Fibroblast of skin of left biceps (primary cell): ENCODE measurements at places on chromosomes 3 and 15.

DNA sequence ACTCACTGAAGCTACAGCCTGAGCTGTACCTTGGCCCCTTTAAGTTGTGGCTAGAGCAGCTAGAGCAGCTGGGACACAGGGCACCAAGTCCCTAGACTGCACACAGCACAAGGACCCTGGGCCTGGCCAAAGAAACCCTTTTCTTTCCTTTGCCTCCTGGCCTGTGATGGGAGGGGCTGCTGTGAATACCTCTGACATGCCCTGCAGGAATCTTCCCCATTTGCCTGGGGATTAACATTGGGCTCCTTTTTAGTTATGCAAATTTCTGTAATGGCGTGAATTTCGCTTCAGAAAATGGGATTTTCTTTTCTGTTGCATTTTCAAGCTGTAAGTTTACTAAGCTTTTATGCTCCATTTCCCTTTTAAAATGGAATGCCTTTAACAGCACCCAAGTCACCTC is 611.2 kb upstream of the ARPP21 start:
- DNase-seq: no peak

- peak; percentile 25 for DNase-seq
These were observed 92.9 kb downstream of the MCTP2 start for GRCh38 chr15:94324117-94324826.

DNA sequence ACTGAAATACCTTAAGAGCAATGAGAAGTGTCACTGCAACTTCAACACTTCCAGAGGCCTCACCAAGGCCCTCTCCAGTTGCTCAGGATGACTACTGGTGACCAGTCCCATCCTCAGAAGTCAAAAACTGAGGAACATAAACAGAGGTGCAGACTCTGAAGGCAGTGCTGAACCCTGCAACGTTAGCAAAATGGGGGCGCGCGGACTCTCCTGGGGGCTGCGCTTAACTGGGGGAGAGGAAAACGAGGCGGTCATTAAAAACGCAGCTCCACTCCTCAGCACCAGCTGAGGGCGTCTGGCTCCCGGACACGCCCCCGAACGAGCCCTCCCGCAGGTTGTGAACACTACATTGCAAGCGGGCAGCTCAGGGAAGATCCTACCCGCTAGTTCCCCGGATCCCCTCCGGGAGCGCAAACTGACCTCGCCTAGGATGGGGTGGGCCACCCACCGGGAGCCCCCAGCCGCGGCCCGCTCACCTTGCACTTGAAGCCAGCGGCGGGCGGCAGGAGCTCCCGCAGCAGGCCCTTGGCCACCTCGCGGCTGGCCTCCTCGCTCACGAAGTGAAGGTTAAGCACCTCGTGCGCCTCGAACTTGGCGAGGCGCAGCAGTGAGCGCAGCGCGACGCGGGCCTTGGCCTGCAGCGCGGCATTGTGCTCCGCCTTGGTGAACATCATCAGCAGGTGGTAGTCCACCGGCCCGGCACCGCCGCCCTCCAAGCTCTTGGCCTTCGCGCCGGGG is 711 bp downstream of the XXYLT1 start:
- no peak for DNase-seq

DNA sequence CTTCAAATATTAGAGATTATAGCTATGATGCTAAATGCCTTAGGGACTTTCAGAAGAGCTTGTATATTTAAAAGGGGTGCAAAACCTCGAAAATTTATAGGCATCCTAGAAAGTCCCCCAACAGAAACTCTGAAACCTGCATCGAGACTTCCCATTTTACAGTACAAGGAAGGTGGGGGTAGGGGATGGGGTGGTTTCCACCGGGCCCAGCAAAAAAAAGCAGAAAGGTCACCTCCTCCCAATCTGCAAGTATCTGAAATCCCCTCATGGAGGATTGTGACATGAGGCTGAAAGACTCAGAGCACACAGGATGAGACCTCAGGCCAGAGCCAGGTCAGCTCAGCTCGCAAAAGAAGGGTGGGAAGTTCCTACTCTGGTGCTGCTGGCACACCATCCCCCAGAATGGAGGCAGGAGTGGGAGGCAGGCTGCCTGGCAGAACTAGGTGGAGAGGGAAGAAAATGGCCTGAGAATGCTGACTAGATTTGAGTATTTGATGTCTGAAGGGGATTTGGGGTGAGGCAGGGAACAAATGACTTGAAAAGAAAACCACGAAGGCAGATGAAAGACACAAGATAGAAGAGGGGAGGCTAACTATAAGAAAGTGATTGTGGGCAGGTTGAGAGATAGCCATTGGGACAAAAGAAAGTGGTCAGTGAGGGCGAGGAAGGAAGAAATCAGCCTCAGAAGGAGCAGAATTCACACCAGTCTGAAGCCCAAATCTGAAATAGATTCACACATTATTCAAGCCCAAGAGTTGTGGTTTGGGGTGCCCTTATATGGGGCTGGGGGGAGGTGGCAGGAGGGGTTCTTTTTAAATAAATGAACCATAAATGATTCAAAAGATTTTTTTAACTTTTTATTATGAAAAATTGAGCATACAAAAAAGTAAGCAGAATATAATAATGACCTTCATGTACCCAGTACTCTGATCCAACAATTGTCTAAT is 22.5 kb upstream of the TSC22D2 start:
- no peak for DNase-seq

DNA sequence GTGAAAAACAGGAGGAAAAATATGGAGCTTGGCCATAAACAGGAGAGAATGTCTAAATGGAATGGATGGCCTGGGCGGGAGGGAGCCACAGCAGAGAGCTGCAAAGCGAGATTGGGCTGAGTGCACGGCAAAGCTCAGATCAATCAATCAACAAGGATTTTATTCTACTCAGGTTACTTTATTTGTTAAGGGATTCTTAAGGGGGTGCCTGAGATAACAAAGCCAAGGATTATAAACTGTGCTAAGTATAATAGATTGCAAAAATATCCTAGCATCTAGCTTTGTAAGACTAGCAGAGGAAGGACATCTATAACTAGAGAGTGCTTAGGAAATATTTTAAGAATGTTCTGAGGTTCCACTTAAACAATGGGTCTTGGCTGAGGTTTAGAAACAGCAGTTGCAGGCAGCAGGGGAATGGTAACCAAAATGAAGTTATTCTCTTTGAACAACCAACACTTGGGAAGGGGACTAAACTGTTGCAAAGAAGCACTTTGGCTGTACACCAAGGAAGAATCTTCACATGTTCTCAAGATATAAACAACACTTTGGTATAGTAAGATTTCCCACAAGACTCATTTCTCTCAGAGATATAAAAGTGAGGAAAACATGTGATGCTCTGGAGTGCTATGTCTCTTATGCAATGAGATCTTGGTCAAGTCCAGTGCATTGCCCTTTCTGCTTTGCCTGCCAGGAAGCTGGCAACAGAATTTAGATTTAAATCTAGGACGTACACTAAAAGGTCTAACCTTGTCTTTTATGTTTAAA is 35.5 kb downstream of the TMEM212 start:
- DNase-seq: peak; percentile 74

DNA sequence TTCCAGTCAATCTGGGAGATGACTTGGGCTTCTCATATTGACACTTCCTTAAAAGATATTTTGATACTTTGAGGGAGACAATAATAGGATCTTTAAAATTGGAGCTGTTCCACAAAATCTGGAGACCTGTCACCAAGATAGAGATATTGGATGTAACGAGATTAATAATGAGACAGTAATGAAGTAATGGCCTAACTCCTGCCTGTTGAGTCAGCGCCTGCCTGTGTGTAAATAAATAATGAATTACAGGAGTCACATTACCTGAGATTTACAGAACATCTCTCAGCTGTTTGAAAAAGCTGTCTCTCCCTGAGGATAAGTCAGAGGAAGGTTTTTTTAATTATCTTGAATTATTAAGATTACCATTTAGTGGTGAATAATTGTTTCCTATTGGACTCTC is 43.8 kb upstream of the MITF start:
- no peak for DNase-seq

- DNase-seq: peak; percentile 17
These were observed 145.4 kb upstream of the PROK2 start for GRCh38 chr3:71930056-71930991.

GRCh38 chr3:156483426-156483825 is 71.5 kb downstream of the SSR3 start:
- peak; percentile 30 for DNase-seq

GRCh38 chr3:156649681-156650080 is 24.7 kb upstream of the TIPARP start:
- no peak for DNase-seq

DNA sequence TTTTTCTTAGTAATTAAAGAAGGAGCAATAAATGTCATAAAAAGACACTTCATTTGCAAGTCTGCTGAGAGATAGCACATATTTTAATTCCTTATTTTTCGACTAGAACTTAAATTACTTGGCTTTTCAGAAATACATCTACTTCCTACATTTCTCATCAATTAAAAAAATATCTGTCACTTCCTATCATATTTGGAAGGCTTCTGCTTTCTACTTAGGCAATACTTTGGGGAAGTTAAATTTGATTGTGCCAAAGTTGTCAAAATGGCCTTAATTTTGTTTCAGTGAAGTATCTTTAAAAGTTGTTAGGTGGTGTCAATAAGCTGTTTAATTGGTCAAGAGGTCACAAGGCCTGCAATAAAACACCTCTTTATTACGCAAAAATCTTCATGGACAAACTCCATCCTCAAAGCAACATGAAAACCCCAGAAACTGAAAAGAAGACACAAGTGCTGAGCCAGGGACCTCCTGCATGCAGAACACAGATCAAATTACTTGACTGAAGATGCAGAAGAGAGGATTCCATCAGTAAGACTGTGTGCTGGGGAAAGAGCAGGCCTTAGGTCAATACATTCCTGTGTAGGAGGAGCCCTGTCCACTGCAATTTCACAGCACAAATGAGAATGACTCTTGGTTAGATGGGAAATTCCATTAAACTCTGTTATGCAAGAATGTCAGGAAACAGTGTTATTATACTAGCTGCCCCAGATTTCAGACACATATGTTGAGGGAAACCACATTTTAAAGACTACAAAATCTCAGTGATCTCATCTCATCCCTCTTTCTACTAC is 48.0 kb upstream of the FSTL1 start:
- DNase-seq: peak; percentile 97

GRCh38 chr3:172312711-172313110 is 135.5 kb downstream of the GHSR start:
- DNase-seq: no peak

GRCh38 chr15:78943692-78944091 is 1.2 kb downstream of the CTSH start:
- DNase-seq: no peak

DNA sequence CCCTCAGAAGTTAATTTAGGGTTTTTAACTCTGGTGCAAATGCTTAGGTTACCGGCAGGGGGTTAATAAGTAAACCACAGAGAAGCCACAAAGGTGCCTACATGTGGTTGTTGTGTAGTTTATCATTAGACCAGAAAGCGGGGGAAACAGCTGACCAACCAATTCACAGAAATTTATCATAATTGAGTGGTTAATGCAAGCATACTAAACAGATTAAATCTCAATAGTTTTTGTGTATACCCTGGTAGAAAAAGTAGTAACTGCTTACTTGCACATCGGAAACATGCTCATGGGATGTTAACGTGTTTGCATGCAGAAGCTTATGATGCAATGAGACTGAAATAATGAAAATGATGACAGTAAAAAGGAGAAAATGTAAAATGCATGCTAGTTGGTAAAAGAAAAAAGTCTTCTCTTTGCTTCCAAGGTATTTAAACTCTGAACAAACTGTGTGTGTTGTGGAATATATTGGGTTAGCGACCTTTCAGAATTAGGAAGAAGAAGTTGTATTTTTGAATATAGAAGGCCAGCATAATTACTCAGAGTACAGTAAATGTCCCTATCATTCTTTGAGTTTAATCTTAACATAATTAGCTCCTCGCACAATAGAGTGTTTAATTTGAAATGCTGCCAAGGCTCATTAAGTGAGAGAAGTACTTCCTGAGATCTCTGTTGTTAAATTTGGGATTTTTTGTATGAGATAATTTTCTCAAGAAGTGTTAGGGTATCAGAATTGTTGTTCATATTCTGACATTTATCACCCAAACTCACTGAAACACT is 316.2 kb downstream of the PTPRG start:
- no peak for DNase-seq

DNA sequence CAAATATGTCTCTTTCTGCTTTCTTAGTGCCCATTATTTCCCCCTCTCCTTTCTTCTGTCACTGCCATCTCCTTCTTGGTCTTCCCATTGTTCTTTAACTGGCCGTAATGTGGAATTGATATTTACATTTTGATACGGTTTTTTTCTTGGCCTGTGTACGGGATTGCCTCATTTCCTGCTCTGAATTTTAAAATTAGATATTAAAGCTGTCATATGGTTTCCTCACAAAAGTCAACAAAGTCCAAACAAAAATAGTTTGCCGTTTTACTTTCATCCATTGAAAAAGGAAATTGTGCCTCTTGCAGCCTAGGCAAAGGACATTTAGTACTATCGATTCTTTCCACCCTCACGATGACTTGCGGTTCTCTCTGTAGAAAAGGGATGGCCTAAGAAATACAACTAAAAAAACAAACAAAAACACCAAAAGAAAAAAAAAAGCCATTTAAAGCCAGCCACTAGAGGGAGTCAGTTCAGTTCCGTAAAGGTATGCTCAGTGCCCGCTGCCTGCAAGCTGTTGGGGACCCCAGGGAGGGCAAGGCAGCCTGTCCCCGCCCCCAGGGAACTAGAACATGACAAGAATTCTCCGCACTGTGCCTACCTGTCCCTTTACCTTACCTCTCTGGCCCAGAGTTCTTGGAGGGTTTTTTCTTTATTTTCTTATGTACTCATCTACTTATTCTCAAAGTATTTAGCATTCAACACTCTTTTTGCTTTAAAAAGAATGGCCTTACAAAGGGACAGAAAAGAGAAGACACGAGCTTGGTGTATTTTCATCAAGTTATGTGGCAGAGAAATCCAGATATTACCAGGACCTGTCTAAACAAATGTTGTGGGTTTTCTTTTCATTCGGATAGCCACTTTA is 30.0 kb upstream of the NR2E3 start:
- no peak for DNase-seq

DNA sequence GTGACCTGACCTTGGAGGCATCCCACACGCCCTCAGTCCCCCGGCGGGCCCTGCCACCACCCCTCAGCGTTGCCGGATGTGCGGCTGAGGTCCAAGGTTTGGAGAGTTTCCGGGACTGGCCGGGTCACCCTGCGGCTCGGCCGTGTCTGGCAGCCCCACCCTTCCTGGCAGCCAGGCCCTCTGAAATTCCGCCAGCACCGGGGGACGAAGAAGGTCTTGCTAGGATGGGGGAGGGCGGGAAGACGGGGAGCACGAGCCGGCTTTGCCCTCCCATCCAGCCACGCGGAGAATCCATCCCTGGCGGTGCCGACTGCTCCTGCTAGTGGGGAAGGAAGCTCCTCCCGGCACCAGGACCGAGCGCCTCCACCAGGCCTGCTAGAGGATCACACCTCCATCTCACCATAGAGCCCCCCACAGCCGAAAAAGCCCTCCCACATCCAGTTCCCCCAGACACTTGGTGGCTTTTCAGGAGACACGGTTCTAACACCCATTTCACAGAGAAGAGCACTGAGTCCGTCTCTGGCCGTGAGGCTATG is 81.5 kb downstream of the CPN2 start:
- DNase-seq: no peak

- DNase-seq: no peak
These were observed 109.7 kb upstream of the PDZRN3 start for GRCh38 chr3:73734211-73735089.
